HS-27A (cell line): ENCODE measurements at places on chromosomes 6 and 20.

DNA sequence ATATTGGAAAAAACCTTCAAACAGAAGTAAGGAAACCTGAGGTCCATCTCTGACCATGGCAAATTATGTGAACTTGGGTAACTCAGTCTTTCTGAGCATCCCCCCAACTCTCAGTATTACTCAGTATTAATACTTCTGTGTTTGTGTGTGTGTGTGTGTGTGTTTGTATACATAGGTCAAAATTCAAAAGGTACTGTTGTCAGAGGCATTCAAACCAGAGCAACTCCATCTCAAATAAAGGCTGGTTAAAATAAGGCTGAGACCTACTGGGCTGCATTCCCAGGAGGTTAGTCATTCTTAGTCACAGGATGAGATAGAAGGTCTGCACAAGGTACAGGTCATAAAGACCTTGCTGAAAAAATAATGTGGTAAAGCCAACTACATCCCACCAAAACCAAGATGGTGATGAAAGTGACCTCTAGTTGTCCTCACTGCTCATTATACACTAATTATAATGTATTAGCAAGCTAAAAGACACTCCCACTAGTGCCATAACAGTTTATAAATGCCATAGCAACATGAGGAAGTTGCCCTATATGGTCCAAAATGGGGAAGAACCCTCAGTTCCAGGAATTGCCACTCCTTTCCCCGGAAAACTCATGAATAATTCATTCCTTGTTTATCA lies 33.3 kb upstream of the SLC22A16 start:
- DNase-seq: peak; percentile 73

GRCh38 chr6:137233911-137234863 lies 15.0 kb upstream of the IFNGR1 start:
- no peak for DNase-seq

- peak; percentile 57 for DNase-seq
Measured at GRCh38 chr6:67630146-67630545, 1004.9 kb upstream of the ADGRB3 start.

DNA sequence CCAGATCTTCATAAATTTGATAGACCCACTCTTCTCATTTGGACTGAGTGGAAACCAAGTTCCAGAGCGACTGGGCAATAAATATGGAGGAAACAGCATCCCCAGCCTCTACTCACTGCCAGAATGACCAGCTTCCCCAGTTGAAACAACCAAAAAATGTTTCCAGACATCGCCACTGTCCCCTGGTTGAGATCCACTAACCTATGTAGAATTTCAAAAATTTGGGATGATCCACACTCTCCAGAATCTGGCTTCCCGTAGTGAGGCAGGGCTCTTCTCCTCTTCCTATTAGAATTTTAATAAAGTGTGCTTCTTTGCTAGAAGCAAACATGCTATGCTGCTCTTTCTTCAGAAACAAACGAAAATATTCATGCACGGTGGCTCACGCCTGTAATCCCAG lies 287.0 kb upstream of the SUPT3H start:
- DNase-seq: no peak

DNA sequence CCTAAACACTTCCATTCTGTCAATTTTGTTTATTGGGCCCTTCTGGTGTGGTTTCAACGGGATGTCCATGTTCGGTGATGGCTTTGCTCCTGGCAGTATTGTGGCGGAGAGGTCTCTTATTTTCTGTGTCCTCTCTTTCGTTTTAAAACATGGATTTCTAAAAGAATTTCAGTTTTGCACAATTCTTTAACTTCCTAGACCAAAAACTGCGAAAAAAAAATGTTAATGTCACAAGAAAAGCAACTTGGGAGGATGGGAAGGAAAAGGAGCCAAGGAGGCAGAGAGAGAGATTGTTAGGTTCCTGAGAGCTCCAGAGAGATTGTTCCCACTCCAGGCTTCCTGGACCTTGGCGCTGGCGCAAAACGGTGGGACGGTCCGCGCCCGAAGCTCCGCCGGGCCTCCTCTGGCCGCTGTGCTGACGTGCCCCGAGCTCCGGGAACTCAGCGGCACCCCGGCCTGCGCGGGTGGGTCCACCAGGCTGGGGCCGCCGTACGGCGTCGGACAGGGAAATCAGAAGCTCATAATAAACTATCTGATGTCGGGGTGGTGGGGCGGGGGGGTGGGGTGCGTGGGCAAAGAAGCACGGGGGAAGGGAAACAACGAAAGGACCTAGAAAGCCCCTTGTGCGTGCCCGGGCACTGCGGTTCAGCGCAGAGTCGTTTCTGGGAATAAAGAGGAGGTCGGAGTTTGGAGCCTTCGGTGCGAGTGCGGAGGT lies 951 bp upstream of the OLIG3 start:
- no peak for DNase-seq
